ENCODE measurements at places on chromosomes 12 and 14.

DNA sequence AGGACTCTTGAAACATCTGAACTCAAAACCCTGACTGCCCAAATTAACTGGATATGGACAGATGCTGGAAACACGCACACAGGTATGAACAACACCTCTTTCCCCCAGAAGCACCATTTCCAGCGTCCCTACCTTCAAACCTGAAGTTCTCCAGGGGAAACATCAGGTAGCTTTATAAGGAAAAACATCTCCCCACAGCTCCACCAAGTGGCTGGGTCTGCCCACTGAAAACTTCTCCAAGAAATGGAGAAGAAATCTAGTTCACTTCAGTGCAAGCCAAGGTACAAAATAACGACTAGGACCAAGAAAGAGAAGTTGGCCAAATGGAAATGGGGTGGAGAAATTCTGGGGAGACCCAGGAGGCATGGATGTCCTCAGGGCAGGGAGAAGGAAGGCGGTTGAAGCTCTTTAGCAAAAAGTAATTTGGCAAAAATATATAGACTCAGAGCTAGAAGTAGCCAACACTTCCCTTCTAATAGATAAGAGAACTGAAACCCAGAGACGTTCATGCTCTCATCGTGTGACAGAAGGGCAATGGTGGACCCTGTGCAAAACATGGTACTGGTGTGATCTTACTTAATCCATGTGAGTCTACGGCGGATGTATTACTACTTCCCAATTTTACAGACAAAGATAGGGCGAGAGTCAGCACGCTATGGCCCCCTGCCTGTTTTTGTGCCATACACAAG, 10.5 kb upstream of the NUAK1 start:
- DNase-seq = no peak

DNA sequence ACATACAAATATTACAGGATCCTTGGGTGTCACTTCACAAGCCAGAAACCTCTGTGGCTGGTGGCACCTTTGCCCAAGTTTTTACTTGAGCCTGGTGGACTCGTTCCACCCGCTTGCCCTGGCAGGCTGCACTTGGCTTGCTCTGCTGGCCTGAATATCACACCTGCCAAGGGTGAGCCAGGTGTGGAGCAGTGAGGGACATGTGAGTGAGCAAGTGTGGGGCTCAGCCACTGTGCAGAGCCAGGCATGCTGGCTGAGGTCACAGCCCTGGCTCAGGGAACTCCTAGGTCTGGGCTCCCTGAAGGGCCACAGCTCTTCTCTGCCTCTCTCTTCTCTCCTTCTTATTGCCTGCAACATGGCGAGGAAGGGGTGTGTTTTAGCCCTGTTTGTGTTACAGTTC, 82.0 kb downstream of the SLC16A7 start:
- DNase-seq = no peak

DNA sequence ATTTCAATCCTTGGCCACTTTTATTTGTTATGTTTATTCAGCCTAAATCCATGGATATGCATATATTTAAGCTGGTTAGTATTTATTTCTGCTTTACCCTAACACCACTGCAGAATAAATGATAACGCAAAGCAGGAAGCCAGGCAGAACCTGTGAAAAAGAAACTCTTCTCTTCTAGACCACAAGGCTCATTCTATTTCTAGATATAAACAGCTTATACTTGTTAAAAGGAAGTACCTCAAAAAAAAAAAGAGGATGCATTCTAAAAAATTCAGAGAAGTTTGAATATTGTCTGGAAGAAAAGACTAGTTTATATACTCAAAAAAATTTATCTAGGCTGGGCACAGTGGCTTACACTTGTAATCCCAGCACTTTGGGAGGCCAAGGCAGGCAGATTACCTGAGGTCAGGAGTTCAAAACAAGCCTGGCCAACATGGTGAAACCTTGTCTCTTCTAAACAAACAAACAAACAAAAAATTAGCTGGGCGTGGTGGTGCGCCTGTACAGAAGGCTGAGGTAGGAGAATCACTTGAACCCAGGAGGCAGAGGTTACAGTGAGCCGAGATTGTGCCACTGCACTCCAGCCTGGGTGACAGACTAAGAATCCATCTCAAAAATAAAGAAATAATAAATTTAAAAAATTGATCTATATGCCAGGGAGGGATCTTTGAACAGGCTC, 55.8 kb downstream of the GALNT4 start:
- DNase-seq = no peak

DNA sequence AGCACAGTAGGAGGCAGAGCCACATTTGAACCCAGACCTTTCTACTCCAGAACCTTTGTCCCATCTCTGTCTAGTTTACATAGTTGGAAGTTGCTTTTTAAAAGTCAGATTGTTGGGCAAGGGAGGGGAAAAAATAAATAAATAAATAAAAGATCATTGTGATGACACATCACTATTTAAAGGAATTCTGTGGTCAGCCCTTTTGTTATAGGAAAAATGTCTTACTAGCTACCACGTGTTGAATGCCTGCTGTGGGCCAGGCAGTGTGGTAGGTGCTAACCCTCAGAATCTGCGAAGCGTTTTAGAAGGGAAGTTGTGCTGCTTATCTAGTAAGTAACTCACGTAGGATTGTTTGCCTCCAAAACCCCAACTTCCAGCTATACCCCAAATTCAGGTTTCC, 62.3 kb downstream of the BHLHE41 start:
- DNase-seq = no peak

- no peak for DNase-seq
These were observed 19.4 kb downstream of the COA8 start for GRCh38 chr14:103581954-103582703.

- DNase-seq = no peak
These were observed 147.2 kb downstream of the HELB start for GRCh38 chr12:66449531-66449930.

DNA sequence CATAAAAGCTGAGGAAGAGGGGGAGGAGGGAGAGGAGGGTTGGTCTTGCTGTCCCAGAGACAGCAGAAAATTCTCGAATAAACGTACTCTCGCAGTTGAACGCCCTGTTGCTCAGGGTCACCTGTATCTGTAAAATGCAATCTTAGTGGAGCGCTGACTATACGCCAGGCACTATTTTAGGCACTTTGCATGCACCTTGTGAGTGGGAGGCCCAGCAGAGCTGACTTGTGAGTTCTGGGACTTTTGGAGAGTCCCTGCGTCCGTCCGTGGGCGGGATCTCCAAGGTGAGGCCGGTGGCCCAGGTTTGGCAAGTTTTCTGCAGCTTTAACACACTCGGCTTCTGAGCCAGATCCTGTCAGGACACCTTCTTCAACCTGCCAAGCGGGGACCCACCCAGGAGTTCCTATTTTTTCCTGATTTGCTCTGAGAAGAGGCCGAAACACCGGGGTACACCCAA, 32.5 kb upstream of the PLEKHG6 start:
- no peak for DNase-seq

DNA sequence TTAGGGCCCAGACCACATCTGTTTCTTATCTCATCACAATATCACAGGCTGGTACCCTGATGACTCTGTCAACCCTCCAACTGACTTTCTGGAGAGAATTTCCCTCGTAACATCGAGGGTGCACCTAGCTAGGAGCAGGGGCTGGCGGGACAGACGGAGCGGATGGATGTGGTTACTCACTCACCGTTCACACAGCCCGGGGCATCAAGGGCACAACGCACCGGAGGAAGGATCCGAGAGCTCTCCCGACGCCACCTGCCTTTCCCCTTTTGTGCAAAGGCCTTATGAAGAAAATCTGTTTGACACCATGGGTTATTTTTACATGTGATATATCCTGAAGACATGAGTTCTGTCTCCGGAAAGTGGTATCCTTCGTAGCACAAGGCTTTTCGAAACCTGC, 31.4 kb downstream of the SLC15A4 start:
- DNase-seq = no peak

GRCh38 chr12:89439941-89440340, 84.7 kb downstream of the GALNT4 start:
- DNase-seq = no peak

GRCh38 chr12:43214166-43214565, 337.8 kb downstream of the ADAMTS20 start:
- DNase-seq = no peak

DNA sequence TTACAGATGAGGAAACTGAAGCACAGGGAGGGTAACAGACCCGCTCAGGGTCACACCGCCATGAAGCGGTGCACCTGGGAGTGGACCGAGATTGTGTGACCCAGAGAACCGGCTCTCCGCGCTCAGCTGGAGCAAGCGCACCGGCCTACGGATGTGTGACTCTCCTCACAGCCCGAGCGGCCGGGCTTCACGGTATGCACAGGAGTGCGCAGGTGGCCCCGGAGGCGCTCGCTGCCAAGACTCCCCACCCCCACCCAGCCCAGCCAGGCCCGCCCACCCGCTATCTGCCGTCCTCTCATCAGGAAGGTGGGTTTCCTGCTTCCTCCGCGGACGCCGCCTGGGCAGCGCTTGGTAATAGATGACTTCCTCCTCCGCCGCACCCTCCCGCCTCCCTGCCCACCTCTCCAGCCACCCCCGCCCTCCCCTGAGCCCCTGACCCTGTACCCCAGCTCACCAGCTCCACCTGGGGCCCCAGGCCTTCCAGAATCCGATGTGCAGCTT, 110.7 kb downstream of the NCOR2 start:
- DNase-seq = no peak

DNA sequence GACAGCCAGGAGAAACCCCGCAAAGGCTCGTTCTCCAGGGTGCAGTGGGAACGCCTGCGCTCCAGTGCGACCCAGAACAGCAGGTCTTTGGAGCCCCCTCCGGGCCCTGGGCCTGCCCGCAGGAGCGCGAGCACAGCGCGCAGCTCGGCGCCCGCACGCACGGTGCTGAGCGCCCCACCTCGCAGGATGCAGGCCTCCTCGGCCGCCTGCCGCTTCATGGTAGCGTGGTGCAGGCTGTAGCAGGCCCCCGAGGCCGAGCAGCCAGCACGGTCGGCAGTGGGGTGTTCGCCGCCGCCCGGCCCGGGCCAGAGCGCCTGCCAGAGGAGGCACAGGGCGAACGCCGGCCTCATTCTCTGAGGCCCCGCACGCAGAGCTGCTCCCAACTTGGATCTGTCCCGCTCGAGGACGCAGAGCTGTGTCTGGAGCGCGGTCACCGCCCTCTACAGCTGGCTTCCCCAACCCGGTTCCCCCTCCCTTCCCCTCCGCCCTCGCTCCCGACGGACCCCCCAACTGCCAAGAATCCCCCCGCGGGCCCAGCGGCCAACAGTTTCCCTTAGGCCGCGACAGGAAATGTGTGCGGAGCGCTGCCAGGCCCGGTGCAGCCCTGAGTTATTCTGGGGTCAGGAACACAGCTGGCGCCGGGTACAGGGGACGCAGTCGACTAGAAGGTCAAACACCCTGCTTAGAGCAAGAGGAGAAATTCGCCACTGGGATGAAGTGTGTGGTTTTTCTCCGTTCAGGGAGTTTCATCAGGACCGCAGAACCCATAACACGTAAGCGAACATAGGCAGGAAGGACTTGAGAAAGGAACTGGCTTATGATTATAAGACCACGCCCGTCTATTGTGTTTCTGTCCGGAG, at the start of gene CLEC14A:
CLEC14A (minus strand) TSS at position 421 of the 860 bp plus-strand sequence; CDS start at position 350, 71 bp downstream.
- no peak for DNase-seq

DNA sequence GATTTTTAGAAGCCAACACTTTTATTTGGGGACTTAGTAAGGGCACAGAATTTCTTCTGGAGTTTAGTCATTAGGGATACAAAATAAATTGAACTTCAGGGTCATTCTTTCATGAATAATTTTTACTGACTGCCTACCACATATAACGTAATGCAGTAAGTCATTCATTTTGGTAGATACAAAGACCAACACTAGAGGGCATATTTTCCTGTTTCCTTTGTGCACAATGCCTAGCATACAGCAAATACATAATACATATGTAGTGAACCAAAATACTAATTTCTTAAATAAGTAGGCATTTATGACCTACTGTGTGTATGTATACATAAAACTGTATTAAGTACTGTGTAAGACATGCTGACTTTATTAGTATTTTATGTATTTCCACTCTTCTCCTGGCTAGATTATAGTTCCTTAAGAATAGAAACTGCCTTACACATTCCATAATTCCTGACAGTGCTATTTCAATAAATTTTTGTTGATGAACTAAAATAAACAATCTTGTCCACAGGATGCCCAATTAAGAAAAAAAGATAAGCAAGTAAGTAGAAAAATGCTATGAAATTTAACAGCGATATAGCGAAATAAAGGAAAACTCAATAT, 47.9 kb downstream of the PPP1R12A start:
- no peak for DNase-seq

GRCh38 chr12:71938728-71939385, at the start of gene TPH2:
Gene TPH2 (plus strand): TSS chr12:71938845. CDS start chr12:71938987, 142 bp downstream.
- no peak for DNase-seq

GRCh38 chr14:103312006-103312635, 21.9 kb upstream of the EIF5 start:
- DNase-seq = no peak

- no peak for DNase-seq
These were observed 62.0 kb downstream of the DYRK2 start for GRCh38 chr12:67710582-67710981.

- DNase-seq = no peak
These were observed 37.0 kb downstream of the FIGNL2 start for GRCh38 chr12:51811203-51812202.

- no peak for DNase-seq
These were observed 42.2 kb downstream of the PLEKHA5 start for GRCh38 chr12:19171731-19172130.

GRCh38 chr12:112852810-112853209, 54.0 kb upstream of the OAS1 start:
- DNase-seq = no peak

DNA sequence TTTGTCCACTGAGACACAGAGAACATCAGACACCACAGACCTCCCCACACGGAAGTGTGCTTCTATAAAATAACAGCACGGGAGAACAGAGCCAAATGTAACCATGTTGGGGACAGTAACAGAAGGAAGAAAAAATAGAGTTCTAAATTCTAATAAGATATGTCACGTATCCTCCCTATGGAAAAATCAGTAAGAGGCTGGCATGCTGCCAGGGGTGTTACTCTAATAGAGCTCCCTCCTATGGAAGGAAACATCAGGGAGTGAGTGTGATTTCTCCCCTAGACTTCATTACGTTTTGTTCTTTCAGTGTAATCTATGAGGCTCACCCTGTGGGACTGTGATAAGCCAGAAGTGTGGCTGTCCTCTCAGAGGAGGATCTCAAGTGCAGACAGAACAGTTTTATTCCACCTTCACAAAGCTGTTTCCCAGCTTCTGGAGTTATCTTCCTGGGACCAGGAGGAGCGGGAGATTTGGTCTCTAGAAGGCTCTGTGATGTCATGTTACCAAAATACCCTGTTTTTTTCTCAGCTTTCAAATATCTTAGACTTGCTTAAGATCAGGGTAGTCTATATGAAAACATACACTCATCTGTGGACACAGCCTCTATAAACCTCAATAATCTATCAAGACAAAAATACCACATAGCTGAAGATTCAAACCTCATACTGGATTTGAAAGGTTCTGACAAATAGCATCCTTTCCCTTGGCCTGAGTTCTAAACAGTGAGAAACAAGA, 69.3 kb downstream of the ZFC3H1 start:
- no peak for DNase-seq

DNA sequence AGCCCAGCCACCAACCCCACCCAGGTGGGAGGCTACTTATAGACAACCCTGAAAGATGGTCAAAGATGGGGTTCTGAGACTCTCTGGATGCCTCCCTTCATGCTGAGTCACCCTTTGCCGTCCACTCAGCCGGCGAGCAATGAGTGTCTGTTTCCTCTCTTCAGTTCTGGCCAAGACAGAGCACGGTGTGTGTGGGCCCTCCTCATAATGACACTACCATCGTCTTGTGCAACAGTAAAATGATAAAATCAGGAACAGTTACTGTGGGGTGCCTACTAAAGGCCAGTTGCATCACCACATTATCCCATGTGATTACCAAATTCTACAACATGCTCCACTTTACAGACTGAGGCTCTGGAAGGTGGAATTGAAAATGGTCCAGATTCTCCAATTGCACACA, 7.0 kb upstream of the BDKRB1 start:
- DNase-seq = no peak

GRCh38 chr12:127810041-127810440, 456.9 kb upstream of the TMEM132C start:
- DNase-seq = no peak
